ENCODE measurements at places on chromosomes 13 and 19.
A peak's percentile ranks its signal among the peaks of the same experiment; 100 is the strongest.

DNA sequence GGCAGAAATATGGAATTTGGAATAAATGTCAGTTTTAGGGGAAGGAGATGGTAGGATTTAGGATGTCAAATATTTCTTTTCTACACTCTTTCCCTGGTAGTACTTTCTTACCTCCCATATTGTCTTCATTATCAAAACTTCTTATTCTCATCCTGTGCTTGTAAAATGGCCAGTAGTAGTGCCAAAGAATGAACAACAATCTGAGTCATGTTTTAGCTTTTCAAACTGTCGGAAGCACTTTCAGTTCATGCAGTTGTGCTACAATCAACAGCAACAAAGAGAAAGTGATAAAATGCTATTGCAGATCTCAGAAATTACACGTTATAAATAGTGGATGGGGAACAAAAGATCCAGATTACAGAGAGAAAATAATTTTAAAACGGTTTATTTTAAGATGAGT lies 193.7 kb upstream of the RXFP2 start:
- no peaks in the 10 kb centered on the region for H3K36me3 ChIP-seq
- no peak for DNase-seq
- no peaks in the 10 kb centered on the region for H3K27me3 ChIP-seq
- no peak overlapping the region for H3K4me3 ChIP-seq
- H3K27ac ChIP-seq, result no peak overlapping the region
- no peaks in the 10 kb centered on the region for H3K4me1 ChIP-seq

DNA sequence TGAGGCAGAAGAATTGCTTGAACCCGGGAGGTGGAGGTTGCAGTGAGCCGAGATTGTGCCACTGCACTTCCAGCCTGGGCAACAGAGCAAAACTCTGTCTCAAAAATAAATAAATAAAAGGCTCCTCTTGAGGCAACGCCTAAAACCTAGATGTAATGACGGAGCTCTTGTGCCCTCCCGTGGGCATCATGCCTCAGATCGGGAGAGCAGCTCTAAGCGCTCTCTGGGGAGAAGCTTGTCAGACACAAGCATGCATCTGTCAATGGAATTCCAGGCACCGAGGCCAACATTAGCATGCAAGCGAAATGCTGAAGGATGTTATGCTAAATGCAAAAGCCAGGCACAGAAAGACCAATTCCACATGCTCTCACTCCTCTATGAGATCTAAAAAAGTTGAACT lies 45.6 kb upstream of the MRI1 start:
- peaks cover 15% of the 10 kb centered on the region for H3K27me3 ChIP-seq
- no peaks in the 10 kb centered on the region for H3K4me1 ChIP-seq
- H3K4me3 ChIP-seq, result no peak overlapping the region
- H3K36me3 ChIP-seq, result no peaks in the 10 kb centered on the region
- DNase-seq, result no peak
- no peak overlapping the region for H3K27ac ChIP-seq

GRCh38 chr19:49421039-49421877 lies 2.0 kb downstream of the PTH2 start:
- no peak overlapping the region for H3K27ac ChIP-seq
- H3K27me3 ChIP-seq, result peaks cover 80% of the 10 kb centered on the region
- H3K4me3 ChIP-seq, result peak overlapping the region; percentile 59
- H3K36me3 ChIP-seq, result no peaks in the 10 kb centered on the region

DNA sequence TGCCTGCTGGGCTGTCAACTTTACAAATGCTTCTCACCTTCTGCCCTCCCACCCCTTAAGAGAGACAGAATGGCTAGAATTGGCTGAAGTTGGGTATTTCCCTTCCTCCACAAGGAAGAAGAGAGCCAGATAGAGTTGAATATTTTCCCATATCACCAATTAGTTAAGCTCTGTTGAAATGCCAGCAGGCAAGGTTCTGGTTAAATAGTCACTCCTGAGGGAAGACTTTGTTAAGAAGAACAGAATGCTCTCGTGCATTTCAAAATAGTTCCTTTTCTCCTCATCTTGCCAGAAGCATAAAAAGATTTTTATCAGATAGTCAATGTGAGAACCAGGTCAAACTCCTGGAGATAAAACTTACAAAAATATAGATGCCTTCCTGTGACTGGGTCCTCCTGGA lies 2857.0 kb upstream of the PCDH20 start:
- no peak overlapping the region for H3K4me3 ChIP-seq
- H3K36me3 ChIP-seq, result no peaks in the 10 kb centered on the region
- no peak overlapping the region for H3K27ac ChIP-seq
- no peak for DNase-seq
- no peaks in the 10 kb centered on the region for H3K27me3 ChIP-seq

DNA sequence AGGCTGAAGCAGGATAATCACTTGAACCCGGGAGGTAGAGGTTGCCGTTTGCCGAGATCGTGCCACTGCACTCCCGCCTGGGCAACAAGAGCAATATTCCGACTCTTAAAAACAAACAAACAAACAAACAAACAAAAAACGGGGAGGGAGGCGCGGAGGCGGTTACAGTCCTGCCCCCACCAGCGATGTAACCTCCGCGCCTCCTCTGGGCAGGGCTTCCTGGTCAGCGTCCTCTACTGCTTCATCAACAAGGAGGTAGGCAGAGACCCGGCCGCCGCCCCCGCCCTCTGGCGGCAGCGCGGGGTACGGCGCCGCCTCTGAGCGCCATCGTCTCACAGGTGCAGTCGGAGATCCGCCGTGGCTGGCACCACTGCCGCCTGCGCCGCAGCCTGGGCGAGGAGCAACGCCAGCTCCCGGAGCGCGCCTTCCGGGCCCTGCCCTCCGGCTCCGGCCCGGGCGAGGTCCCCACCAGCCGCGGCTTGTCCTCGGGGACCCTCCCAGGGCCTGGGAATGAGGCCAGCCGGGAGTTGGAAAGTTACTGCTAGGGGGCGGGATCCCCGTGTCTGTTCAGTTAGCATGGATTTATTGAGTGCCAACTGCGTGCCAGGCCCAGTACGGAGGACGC lies 10.2 kb downstream of the SNRPD2 start:
- peak; percentile 94 for DNase-seq
- H3K36me3 ChIP-seq, result peaks cover 5% of the 10 kb centered on the region
- peaks cover 2% of the 10 kb centered on the region for H3K27me3 ChIP-seq
- H3K4me3 ChIP-seq, result peak overlapping the region; percentile 86
- H3K4me1 ChIP-seq, result peaks cover 12% of the 10 kb centered on the region

- H3K4me1 ChIP-seq, result no peaks in the 10 kb centered on the region
- no peak overlapping the region for H3K4me3 ChIP-seq
- H3K27ac ChIP-seq, result no peak overlapping the region
- H3K27me3 ChIP-seq, result no peaks in the 10 kb centered on the region
- DNase-seq, result no peak
Measured at GRCh38 chr13:65943708-65944107, 1286.4 kb downstream of the PCDH9 start.

DNA sequence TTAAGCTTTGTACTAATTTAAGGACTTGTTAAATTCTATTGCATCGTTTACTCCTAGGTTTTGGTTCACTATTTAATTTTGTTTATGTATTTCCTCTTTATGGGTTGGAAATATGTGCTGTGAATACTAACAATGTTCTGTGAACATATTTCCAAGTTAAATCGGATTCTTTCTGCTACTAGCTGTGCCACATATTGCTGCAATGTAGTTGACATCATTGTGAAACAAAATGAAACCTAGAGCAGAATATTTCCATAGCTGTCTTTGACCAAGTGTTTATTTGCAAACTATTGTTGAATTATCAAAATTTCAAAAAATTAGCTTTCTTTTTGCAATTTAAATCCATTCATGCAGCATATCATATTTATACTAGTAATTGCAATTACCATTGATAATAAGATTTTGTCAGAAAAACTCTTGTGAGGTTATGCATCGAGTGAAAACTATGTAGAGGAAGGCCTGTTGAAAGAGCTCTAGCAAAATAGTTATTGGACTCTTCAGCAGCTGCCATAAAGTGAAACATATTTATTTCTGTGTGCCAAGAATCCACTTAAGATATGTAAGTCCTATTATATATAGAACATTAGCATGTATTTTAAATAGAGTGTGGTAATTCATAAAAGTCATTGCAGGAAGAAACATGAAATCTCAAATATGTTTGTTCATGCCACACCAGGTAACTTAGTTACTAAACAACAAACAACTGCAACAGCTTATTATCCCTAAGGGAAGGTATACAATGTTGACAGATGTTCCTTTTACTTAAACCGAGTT lies 575.1 kb downstream of the SLITRK6 start:
- no peak for DNase-seq
- no peaks in the 10 kb centered on the region for H3K4me1 ChIP-seq

GRCh38 chr19:23415561-23416191 lies 20.4 kb upstream of the ZNF91 start:
- H3K4me3 ChIP-seq, result peak overlapping the region; percentile 61
- H3K27me3 ChIP-seq, result peaks cover 13% of the 10 kb centered on the region
- peak; percentile 35 for DNase-seq
- H3K36me3 ChIP-seq, result peaks cover 2% of the 10 kb centered on the region
- H3K4me1 ChIP-seq, result peaks cover 2% of the 10 kb centered on the region

- no peaks in the 10 kb centered on the region for H3K27me3 ChIP-seq
- peak overlapping the region; percentile 96 for H3K27ac ChIP-seq
- peaks cover 7% of the 10 kb centered on the region for H3K36me3 ChIP-seq
- H3K4me1 ChIP-seq, result peaks cover 32% of the 10 kb centered on the region
- no peak overlapping the region for H3K4me3 ChIP-seq
Measured at GRCh38 chr19:2053601-2054389, 2.8 kb upstream of the MKNK2 start.

DNA sequence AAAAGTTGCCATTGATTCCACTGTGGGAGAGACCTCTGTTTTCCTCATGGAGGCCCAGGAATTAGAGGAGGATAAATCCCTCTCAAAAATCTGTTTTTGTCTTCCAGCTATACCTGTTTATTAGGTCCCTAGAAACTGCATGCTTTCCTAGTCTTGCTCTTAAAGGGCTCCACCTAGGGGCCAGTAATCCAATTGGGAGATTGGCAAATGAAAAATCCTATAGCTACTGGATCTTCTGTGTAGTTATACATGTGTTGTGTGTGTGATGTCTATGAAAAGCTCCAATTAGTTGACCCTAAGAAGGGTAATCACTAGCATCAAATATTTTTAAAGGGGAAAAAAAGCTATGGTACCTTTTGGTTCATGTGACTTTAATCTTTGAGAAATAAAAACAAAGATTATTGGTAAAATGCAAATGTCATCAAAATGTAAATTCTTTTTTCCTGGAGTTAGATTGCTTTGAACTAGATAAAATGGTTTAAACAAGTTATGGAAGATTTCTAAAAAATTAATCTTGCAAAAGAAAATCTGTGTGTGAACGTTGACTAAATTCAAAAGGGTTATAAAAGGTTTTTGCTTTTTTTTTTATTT lies 63.4 kb upstream of the C1QTNF9B start:
- DNase-seq, result no peak
- H3K4me3 ChIP-seq, result no peak overlapping the region

- no peaks in the 10 kb centered on the region for H3K36me3 ChIP-seq
- H3K27me3 ChIP-seq, result peaks cover 4% of the 10 kb centered on the region
- DNase-seq, result no peak
- H3K4me3 ChIP-seq, result no peak overlapping the region
- H3K4me1 ChIP-seq, result peaks cover 2% of the 10 kb centered on the region
Measured at GRCh38 chr13:100075700-100076587, 12.9 kb upstream of the PCCA start.

DNA sequence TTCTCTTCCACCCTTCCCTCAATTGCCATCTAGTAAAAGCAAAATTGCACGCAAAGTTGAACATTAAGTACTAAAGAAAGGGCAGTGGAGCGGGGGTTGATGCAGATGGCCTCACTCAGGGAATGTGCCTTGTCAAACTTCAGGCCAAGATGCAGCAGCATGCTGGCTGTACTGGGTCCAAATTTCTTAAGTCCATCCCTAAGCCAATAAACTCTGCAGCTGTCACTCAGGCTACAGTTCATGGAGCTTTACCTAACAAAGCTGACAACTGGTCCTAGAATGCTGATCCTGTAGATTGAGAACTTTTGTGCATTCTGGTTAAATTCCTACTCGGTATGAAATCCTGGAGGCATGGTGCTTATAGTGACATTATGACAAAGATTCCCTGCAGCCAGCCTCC lies 88.4 kb downstream of the FOXO1 start:
- peaks cover 8% of the 10 kb centered on the region for H3K36me3 ChIP-seq
- H3K27me3 ChIP-seq, result no peaks in the 10 kb centered on the region
- no peak overlapping the region for H3K27ac ChIP-seq
- H3K4me1 ChIP-seq, result peaks cover 69% of the 10 kb centered on the region
- no peak for DNase-seq

DNA sequence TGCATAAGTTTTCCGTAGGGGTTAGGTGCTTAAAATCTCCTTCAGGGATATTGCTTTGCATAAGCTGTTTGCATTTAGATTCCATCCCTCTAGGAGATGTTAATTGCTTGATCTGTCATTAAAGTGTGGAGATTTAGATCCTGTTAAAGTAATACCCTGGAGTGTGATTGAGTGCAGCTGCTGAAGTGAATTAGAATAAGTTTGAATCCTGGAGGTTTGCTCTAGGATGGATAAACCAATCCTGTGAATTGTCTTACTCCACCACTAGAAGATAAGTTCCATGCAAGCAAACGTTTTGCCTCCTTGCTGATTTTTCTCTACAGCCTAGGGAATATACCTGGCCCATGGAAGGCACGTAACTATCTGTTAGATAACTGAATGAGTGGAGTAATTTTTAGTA lies 1487.2 kb upstream of the PRR20A start:
- no peak overlapping the region for H3K4me3 ChIP-seq
- no peaks in the 10 kb centered on the region for H3K4me1 ChIP-seq
- no peak overlapping the region for H3K27ac ChIP-seq

DNA sequence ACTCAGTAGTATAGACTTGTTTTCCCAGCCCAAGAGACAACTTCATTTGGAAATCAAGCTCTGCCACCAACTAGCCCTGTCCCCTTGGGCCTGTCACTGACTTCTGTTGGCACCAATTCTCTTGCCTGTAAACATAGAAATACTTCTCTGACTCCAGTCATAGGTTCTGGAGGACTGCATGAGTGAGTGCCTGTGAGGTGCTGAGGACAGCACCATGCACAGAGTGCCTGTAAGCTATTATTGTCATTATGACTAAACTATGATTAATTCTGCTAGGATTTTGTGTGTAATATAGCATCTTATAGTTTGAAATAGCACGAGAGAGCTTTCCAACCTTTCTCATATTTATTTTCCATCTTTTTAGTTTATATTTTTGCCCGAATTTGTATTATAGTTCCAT lies 247.9 kb downstream of the MYO16 start:
- H3K4me3 ChIP-seq, result no peak overlapping the region
- peaks cover 3% of the 10 kb centered on the region for H3K27me3 ChIP-seq
- no peaks in the 10 kb centered on the region for H3K4me1 ChIP-seq
- DNase-seq, result no peak
- H3K36me3 ChIP-seq, result no peaks in the 10 kb centered on the region
